ENCODE measurements at places on chromosomes 6 and 20.

DNA sequence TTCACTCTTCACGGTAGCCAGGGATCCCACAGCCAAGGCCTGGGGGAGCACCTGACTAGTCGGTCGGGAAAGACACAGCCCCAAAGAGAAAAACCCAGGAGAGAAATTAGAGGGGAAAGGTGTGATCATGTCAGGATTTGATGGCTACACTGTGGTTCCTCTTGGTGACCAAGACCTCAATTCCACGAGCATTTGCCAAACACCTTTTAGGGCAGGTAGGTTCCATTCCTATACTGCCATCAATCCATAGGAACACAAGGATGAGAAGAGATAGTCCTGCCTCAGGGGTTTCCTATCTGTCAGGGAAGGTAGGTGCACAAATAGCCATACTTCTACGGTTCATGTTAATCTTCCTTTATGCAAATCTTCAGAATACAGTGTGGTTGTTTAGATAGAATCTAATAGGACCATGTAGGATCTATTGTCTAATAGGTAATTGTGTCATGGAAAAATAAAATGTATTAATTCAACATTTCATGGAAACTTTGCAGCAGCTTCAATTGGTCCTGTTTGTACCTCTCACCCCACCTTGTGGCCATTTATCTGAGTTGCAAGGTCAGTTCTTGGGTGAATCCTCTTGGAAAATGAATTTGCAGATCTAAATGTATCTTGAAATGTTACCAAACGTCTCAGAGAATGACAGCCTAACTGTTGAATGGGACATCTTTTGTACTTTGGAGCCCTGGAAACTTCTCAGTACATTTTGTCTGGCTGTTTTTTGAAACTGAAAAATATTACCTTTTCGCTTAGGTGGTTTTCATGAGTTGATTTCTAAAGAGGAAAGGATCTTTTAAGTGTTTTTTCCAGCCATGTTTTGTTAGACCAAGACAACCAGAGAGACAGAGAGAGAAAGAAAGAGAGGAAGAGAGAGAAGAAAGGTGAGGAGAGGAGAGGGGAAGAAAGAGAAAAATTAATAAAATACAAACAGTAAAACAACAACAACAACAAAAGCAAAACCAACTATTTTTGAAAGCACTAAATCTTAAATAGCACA is 33.7 kb upstream of the IYD start:
- no peak overlapping the region for H3K27ac ChIP-seq
- no peak for DNase-seq
- no peak overlapping the region for H3K4me3 ChIP-seq
- H3K4me1 ChIP-seq: no peaks in the 10 kb centered on the region
- peaks cover 33% of the 10 kb centered on the region for H3K27me3 ChIP-seq

DNA sequence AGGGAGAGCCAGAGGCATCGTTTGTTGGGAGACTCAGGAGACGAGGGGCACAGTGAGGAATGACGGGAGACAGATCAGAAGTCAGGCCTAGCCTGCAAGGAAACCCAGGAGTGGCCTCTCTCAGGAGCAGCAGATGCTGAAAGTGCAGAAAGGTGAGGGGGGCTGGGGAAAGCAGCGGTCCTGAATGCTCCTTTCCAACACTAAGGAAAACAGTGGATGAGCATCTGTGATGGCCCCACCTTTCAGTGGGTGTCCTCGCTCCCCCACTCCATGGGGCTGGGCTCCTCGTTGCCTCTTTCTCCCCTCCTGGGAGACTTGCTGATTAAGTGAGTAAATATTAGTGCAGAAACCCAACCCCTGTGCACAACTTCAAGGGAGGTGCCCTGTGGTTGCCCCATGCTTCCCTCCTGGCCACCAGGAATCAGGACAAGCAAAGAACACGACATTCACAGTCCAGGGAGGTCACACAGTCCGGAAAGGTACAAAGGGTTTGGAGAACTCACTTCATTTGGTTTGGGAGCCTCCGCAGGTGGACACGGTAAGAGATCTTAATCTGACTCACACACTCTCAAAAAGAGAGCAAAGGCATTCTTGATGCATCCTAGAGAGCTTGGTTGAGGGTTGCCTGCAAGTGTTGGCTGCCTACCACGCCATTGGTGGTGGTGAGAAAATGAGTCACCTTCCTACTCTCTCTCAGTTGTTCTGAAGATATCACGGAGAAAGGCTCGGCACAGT is 9.7 kb upstream of the BPIFB1 start:
- no peak overlapping the region for H3K27ac ChIP-seq
- no peaks in the 10 kb centered on the region for H3K36me3 ChIP-seq
- no peaks in the 10 kb centered on the region for H3K4me1 ChIP-seq
- no peak for DNase-seq
- H3K4me3 ChIP-seq: no peak overlapping the region

- no peak for DNase-seq
- H3K4me3 ChIP-seq: no peak overlapping the region
- no peaks in the 10 kb centered on the region for H3K4me1 ChIP-seq
- no peaks in the 10 kb centered on the region for H3K27me3 ChIP-seq
Measured at GRCh38 chr6:130424710-130425109, 58.9 kb downstream of the TMEM200A start.

DNA sequence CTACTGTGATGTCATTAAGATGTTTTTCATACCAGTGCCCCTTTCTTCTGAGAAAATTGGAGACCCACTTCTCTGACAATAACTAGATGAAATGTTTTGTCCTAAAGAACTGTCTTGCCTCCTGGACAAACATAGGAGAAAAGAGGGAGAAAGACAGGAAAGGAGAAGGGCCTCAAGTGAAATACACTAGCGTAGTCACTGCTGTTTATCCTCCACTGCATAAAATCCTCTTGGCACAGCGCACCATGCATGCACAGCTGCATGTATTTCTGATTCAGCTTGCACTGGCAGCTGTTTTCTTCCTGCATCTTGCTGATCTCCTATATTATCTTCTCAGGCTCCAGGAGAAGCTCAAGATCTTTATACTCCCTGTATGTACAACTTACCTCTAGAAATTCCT is 158.0 kb upstream of the BMP5 start:
- no peak overlapping the region for H3K27ac ChIP-seq
- H3K27me3 ChIP-seq: no peaks in the 10 kb centered on the region

DNA sequence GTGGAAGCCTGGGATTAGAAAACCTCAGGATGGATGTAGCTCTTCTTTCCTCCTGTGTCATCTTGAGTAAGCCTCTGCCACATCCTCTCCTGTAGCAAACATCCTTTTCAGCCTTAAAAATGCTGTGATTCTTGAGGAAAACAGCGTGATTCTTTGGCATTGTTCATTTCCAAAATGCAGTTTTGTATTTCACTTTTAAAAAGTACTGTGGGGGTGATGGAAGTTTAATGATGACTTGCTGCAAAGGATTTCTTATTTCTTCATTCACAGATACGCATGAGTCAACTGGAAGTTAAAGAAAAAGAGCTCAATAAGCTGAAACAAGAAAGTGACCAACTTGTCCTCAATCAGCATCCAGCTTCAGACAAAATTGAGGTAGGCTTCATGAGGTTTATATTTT is 23.9 kb upstream of the SNRNP48 start:
- no peaks in the 10 kb centered on the region for H3K4me1 ChIP-seq
- no peak overlapping the region for H3K27ac ChIP-seq
- H3K36me3 ChIP-seq: no peaks in the 10 kb centered on the region
- peaks cover 38% of the 10 kb centered on the region for H3K27me3 ChIP-seq

DNA sequence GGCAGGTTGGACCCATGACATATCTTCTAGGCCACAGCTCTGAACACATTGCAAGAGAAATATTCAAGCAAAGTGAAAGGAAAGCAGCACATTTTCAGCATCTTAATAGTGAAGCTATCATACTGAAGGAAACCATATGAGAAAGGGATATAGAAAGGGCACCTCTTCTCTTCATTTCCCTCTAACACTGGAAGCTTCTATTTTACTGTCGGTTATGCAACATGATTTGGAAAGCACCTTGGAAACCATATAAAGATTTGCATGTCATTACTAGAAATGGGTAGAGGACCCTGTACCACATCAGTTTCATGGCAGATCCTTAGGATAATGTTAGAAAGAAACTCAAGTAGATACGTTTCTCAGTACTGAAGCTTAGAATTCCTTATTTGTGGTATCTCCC is 70.5 kb upstream of the HMGN3 start:
- H3K4me3 ChIP-seq: no peak overlapping the region
- no peaks in the 10 kb centered on the region for H3K4me1 ChIP-seq
- no peak for DNase-seq

DNA sequence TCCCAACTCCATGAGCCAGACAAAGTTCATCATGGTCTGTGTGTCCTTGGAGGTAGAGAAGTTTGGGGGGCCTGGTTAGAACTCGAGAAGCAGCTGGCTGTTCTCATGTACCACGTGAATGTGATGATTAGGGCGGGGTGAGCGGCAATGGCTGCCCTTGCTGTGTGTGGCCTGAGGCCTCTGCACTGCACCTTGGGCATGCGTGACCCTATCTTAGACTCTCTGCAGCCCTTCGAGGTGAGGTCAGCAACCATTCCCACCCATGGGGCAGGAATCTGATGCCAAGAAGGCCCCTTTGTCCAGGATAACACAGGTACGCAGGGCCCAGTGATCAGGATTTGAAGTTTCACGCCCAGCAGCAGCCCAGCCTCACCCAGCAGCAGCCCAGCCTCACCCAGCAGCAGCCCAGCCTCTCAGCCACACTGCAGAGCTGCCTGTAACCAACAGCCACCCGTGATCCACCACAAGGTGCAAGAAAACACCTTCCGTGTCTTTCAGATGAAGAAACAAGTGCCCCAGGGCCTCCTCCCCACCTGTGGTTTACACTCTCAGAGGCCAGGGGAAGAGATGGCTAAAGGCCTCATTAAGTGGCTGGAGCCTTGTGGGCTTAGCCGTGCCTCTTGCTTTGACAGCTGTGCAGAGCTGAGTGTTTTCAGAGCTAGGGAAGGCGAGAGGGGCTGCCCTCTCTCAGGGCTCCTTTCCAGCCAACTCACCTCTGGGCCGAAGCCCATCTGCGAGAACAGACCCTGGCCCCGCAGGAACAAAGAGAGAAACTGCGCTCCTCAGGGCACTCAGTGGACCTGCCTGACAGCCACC is 195.2 kb upstream of the CDH4 start:
- no peaks in the 10 kb centered on the region for H3K27me3 ChIP-seq
- no peaks in the 10 kb centered on the region for H3K36me3 ChIP-seq

GRCh38 chr20:12928358-12928754 is 80.4 kb upstream of the SPTLC3 start:
- no peaks in the 10 kb centered on the region for H3K36me3 ChIP-seq
- no peak for DNase-seq

GRCh38 chr6:90537723-90538258 is 49.1 kb downstream of the MAP3K7 start:
- no peak for DNase-seq
- no peaks in the 10 kb centered on the region for H3K27me3 ChIP-seq
- H3K4me3 ChIP-seq: no peak overlapping the region
- no peak overlapping the region for H3K27ac ChIP-seq

DNA sequence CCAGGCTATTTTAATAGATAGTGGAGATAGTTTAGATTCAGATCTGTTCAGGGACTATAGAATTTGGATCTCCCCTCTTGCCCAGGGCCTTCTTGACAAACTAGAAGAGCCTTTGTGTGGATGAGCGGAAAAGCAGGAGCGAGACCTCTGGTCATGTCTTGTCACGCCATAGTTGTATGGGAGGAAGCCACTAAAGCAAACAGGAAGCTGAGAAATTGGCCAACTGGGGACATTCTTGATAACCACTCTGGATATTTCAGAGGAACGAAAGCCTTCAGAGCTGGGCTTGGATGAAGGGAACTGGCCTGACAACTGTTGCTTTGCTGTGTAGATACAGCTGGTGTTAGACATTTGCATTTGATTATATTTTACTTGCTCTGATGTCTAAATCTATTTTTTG is 54.1 kb upstream of the EXOC2 start:
- DNase-seq: no peak
- H3K4me3 ChIP-seq: no peak overlapping the region
- no peaks in the 10 kb centered on the region for H3K4me1 ChIP-seq
- H3K36me3 ChIP-seq: no peaks in the 10 kb centered on the region
- H3K27ac ChIP-seq: no peak overlapping the region
- peaks cover 9% of the 10 kb centered on the region for H3K27me3 ChIP-seq

Measured in natural killer cell treated with Interleukin-12 subunit alpha and Interleukin-12 subunit beta and Interleukin-15 and Interleukin-18, amount 100 ng/mL, for 72 hours (primary cell).